ENCODE measurements at places on chromosomes 2 and 18. TPM values are rescaled to one million over a fixed set of nuclear protein-coding genes. Genes with fewer than 3 reads are reported as not detected.

IKZF2 gene
- total RNA-seq: 0.60 TPM

DNA sequence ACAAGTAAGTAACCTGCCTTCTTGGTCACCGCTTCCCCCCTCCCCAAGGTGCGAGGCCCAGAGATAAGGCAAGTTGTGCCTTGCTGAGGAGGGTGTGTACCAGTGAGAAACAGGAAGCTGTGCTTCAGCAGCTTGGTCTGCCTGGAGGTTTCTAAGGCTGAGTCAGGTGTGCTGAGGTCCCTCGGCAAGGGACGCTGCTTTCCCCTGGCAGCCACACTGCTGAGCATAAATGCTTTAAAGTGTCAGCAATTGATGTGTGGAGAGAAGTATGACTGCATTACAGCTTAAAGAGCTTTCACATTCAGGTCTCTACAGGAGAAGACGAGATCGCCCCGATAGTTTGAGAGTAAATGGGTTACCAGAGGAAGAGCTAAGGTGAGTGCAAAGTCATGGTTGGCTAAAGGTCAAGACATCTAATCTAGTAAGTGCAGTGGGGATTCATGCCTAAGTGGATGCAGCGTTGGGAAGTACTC lies 86.9 kb downstream of the LIMS1 start:
- peak; percentile 79 for DNase-seq

GRCh38 chr2:226578879-226579278 lies 220.7 kb downstream of the IRS1 start:
- peak; percentile 28 for DNase-seq

DNA sequence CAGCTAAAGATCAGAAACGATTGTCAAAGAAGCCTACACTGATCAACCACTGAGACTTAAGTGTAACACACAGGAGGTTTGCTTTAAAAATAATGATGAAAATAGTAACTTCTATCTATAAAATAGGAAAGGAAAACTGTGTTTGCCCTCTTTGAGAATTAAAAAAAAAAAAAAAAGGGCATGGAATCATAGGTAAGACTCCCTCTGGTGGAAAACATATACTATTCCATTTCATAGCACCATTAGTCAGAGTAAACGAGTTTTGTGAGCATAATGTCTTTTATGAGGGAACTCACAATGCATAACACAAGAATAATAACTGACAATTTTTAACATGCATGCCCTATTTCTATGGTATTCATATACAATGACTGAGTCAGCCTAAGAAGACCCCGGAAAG lies 36.3 kb downstream of the SLC35F5 start:
- no peak for DNase-seq

- DNase-seq: no peak
Measured at GRCh38 chr2:172270278-172271079, 156.9 kb upstream of the ITGA6 start.

DNA sequence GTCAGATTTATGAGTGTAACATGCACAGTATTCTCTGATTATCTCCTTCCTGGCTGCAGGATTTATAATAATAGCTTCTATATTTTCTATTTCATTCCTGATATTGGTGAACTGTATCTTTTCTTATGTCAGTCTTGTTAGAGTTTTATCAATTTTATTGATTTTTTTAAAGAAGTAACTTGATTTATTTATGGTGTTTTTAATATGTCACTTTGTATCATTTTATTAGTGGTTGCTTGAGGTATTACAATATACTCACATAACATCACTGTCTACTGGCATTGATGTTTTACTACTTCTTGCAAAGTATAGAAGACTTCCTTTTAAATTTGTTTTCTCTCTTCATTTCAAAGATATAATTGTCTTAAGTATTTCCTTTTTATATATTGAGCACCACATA lies 270.5 kb upstream of the GYPC start:
- no peak for DNase-seq

DNA sequence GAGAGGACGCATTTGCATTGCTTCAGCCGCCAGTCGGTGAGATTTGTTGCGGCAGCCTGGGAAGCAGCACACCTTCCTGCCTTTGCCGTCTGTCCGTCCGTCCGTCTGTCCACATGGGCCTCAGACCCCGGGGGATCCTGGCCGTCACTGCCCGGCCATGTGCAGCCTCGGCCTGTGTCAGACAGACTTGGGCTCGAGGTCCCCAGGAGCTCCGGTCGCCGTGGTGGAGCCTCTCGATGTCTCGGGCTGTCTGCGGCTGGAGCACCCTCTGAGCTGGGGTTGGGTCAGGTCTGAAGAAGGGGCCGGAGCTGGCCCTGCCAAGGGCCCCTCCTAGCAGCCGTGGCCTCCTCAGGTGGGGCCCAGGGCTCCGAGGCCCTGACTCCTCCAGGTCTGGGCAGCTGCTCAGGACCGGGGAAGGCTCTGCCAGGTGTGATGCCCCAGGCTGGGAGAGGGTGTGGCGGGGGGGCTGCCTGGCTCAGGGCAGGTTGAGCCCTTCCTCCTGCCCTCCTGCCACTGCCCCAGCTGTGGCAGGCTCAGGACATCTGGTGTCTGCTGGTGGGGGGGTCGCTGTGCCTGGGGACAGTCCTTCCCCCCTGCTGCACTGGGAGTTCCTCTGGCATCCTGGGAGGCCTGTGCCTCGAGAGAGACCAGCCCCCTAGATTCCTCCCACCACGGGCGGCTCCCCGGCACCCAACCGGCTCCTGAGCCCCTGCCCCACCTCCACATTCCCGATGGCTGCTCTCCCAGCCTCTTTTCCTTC lies 11.8 kb downstream of the NEU4 start:
- DNase-seq: no peak

HAUS1 gene
- total RNA-seq: 46.7 TPM

CCDC121 gene
- 0.74 TPM for total RNA-seq

GRCh38 chr2:100208141-100208770 lies 65.9 kb upstream of the AFF3 start:
- no peak for DNase-seq

- DNase-seq: peak; percentile 11
Measured at GRCh38 chr2:105950521-105951383, 206.0 kb downstream of the NCK2 start.

L3MBTL4 gene
- 2.8 TPM for total RNA-seq

DNA sequence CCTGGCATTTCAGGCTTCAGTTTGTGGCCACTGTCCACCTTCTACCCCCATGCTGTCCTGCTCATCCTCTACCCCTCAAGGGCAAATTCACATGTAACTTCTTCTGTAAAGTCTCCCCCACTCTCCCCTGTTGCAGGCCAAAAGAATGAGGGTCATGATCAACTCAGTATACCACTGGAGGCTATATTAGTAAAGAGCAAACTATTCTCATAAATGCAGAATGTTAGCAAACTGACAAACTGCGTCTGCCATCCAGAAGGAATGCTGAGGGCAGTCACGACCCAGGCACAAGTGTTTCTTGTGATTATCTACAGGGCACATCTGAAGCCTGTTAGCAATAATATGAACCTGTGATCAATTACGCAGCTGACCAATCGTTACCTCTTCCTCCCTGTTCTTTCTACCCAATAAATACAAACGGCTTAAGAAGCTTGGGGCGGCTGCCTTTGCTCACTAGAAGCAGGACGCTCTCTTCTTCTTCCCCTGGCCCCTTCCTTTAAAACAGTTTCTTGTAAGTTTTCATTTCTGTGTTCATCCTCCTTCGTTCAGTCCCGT lies 58.3 kb downstream of the SEPTIN10 start:
- DNase-seq: no peak

All from Daoy (cell line).